Activated effector memory CD4-positive, alpha-beta T cell treated with Interleukin-2 at 50 U/mL for 16 hours (primary cell): ENCODE measurements at places on chromosomes 5 and 9.

DNA sequence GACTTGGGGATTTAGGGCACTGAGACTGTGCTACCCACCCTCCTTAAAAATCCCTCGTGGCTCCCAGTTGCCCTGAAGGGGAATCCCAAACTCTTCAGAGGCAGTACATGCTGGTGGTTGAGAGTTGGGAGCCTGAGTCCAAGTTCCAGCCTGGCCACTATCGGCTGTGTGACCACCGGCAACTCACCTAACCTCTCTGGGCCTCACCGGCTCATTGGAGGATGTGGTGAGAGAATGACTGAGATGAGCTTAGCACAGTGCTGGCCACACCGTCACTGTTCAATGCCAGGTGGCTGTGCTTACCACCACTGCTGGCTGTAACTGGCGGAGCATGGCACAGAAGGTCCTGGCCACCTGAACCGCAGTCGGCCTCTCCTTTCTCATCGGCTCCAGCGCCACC is 200.2 kb downstream of the C9orf50 start:
- no peak for DNase-seq

DNA sequence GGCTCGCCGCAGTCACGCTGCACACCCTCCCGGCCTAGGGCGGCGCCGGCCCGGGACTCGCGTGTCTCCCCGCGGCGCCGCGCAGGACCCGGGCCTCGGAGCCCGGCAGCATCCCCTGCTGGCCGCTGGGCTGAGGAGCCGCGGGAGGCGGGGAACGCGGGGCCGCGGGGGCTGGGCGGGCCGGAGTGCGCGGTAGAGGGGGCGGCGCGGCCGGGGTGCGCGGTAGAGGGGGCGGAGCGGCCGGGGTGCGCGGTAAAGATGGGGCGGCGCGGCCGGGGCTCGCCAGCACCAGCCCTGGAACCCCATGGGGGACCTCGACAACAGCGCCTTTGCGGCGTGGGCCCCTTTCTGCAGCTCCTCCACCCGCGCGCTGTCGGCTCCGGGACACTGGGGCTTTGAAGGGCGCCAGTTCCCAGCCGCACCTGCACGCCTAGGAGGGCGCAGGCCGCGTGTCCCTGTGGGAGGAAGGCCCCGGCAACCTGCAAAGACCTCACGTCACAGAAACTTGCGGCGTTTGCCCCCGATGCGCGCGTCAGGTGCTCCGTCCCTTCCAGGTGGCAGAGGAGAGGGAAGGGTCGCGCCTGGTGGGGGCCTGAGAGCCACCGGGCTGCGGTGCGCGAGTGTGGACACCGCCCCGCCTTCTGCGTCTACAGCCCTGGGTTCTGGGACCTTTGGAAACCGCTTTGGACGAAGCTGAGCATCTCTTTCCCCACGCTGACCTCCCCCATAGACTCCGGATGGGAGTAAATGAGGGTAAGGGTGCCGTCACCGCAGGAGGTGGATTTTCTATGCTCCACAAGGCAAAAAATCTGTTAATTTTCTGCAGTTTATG is 49.6 kb downstream of the NSUN2 start:
- DNase-seq: no peak

- DNase-seq: no peak
Measured at GRCh38 chr5:43033841-43034590, 6.1 kb downstream of the ANXA2R start.

DNA sequence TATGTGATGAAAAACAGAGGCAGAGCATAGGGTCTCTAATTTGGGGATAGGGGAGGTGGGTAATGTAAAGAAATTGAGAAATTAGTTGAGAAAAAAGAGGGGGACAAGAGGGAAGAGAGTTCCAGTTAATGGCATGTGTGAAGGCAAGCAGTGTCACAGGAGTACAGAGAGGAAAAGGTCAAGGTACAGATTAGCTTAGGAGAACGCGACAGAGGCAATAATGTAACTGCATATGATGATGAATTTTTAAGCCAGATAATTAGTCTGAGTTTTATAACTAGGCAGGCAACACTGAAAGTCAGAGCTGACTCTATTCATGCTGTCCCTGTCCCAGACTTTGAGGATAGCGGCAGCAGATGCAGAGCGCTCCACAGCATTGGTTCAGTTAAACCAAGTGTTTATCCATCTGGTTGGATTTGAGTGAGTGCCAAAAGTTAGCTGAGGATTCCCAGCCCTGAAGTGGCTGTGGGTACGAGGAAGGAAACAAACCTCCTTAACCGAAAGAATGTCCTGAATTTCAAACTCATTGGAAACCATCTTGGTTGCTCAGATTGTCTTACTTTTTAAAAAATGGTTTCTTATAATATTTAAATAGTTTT is 315.2 kb downstream of the ARHGAP26 start:
- no peak for DNase-seq

- DNase-seq: no peak
Measured at GRCh38 chr9:93148721-93149120, 14.7 kb upstream of the NINJ1 start.

- DNase-seq: no peak
Measured at GRCh38 chr9:133449760-133450159, 10.0 kb upstream of the CACFD1 start.

GRCh38 chr9:35436933-35437332 is 53.0 kb upstream of the RUSC2 start:
- DNase-seq: no peak

DNA sequence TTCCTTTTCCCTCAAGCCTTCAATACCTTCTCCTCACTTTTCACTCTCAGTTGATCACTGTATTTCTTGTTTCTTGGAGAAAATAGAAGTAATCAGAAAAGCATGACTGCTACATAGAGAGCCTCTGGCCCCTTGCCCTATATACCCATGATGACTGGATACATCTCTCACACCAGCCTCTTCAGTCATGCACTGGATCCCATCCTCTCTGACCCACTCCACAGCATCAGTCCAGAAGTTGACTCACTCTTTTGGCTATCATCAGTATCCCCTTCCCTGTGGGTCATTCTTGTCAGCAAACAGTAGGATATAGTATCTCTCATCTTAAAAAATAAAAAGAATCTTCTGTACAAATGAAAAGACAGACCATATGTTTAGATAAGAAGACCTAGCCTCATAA is 32.9 kb downstream of the PTCD2 start:
- DNase-seq: no peak

- no peak for DNase-seq
Measured at GRCh38 chr5:79695526-79695925, 5.9 kb downstream of the CMYA5 start.

GRCh38 chr5:166102947-166103346 is 2188.5 kb upstream of the WWC1 start:
- DNase-seq: no peak

DNA sequence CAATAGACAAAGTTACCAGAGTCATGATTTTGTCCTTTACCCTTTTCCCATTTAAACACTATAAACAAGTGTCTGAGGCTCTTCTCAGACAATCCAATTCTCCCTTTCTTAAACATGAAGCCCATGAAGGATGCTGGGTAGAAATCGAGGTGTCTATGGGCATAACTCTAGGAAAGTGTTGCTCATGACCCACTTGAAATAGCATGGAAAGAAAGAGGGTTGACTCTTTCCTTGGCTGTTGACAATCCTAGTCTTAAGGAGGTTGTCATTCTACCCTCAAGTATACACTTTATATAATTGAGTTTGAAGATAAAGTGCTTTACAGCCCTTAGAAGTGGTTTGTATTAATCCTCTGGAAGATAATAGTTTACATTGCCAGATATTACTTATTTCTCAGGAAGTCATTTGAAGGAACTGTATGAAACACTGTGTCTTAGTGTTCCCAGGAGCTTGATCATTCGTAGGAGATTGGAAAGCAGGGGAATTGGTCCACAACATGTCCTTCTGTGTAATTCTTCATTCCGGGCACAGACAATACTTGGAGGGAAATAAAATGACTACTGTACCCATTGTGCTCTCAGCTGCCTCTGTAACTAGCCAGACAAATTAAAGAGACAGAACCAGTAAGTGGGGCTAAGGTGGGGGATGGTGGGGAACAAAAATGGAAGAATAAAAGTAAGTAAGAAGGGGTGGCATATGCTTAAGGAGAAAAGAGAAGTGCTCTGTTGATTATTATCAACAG is 1078.3 kb upstream of the DMAC1 start:
- no peak for DNase-seq

DNA sequence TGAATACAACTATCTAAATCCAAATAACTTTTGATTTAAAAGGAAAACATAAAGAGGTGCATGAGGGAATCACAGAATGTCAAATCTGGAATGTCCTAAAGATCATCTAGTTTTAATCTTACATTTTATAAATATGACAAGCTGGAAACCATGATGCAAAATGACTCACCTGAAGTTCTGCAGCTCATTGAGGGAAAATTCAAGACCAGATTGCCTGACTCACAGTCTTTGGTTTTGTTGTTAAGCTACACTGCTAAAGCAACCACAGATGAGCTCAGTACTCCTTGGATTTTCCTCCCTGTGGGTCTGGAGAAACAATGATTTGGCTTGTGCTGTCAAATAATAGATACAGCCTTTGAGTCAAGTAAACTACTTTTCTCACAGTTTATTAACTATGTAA is 19.1 kb upstream of the EDIL3 start:
- DNase-seq: no peak

- DNase-seq: no peak
Measured at GRCh38 chr9:71647094-71647591, 121.2 kb downstream of the CEMIP2 start.

DNA sequence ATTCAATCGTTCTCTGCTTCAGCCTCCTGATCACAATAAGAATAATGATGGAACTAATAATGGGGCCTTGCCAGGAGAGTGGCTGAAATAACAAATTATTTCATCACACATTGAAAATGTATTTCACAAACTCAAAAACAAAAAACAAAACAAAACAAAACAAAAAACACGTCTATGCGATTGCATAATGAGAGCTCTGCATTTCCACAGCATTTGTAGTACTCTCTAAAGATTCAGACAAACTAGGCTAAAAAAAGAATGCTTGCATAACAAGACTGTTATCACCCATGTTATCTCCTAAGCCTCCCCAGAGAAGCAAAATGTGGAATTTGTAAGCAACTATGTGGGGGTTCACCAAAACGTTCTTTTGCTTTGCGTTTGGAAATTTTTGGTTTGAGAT is 48.1 kb downstream of the PRELID2 start:
- DNase-seq: no peak

DNA sequence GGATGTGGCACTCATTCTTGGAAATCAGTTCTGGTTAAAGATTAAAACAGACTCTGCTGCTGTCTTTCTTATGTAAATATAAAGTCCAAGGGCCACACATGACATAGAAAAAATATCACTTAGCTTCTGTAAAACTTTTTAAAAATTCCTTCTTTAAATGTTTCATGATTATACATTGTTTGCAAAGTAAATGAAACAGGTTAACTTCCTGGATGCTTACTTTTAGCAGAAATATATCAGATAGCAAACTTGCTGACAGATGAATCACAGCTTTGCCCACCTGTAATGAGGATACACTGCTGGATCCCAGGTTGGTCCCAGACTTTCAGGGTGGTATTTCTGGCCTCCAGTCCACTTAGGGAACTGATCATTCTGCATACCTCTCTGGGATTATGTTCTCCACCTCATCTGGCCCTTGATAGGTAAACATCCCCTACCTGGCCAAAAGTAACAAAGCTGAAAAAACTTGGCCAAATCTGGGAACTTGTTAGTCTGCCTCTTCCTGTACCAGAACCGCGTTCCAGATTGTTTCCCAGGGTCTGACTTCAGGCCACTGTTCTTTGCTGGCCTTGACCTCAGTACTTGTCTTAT is 340.5 kb downstream of the ADGRV1 start:
- no peak for DNase-seq

- DNase-seq: no peak
Measured at GRCh38 chr9:89012294-89013042, 21.2 kb downstream of the S1PR3 start.

- no peak for DNase-seq
Measured at GRCh38 chr5:160747987-160748386, 104.0 kb downstream of the ATP10B start.

DNA sequence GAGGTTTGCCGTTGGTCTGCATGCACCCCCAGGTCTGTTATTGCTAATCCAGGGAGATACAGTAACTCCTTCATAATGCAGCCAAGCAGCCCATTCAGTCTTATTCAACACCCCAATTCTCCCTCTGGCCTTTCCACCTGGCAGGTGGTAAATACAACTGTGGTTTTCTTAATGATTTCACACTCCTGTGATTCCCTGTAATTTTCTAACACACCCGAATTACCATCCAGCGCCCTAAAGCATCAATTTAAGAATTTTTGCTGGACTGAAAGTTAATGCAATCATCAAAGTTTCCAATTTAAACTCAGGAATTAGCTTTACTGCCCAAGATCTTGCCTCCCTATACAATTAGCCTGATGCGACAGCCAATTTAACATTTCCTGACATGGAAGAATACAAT is 62.5 kb downstream of the GNAQ start:
- DNase-seq: no peak

GRCh38 chr9:95516734-95517558 is at the start of gene PTCH1:
TSS of gene PTCH1 (minus strand) at chr9:95516971.
- DNase-seq: peak; percentile 13

DNA sequence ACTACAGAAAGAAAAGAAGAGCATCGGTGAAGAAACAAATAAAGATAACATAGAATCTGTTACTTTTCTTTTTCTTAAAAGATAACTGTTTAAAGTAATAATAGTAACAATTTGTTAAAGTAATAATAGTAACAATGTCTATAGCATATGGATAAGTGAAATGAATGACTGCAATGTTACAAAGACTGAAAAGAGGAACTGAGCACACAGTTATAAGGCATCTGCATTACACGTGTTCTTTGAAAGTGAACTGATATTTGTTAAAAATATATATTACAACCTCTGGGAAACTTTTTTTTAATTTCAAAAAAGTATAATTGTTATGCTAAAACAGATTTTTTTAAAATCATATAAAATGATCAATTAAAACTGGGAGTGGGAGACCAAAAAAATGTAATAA is 88.4 kb upstream of the FST start:
- DNase-seq: no peak

DNA sequence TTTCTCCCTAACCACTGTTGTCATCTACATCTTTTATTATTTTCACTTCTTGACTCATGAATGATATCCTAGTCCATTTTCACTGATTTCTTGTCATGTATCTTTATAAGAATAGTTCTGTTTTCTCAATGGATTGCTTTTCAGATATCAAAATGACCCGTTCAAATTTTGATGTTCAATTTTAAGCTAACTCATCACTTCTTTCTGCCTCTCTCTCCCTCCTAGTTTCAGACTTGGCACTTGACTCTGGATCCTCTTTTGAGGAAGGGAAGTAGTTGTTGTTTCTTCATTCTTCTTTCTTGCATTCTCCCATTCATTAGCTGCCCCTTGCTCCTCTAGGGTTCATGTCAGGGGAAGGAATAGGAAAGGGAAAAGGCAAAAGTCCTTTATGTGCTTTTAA is 23.7 kb downstream of the CSNK1G3 start:
- no peak for DNase-seq

GRCh38 chr5:88279584-88279983 is 10.9 kb upstream of the TMEM161B start:
- DNase-seq: no peak

DNA sequence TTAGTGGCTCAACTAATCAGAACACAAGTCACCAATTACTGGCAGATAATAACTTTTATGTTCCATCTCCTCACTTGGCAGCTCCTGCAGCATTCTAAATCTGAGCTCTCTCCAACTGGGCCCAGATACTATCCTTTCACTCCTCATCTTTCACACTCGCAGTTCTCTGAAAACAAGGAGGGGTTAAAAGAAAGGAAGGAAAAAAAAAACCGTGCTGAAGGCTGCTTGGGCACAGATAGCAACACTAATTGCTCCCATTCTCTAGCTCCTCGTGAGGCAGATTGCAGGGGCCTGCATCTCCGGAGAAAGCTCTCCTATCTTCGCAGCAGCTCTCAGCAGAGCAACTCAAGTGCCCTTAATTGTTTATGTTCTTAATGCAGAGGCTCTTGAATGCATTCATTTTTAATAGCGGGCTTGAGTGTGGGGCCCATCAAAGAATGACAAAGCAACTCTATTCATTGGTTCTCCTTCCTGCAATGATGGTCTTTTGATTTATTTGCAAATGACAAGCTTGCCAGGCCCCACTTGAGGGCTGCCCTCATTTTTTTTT is 23.9 kb downstream of the TLE1 start:
- DNase-seq: no peak
